Stimulated activated CD4-positive, alpha-beta T cell treated with anti-CD3 and anti-CD28 coated beads, TNF-alpha, amount 100 ng/mL, for 48 hours (primary cell): ENCODE measurements at places on chromosomes 16 and 17.

DNA sequence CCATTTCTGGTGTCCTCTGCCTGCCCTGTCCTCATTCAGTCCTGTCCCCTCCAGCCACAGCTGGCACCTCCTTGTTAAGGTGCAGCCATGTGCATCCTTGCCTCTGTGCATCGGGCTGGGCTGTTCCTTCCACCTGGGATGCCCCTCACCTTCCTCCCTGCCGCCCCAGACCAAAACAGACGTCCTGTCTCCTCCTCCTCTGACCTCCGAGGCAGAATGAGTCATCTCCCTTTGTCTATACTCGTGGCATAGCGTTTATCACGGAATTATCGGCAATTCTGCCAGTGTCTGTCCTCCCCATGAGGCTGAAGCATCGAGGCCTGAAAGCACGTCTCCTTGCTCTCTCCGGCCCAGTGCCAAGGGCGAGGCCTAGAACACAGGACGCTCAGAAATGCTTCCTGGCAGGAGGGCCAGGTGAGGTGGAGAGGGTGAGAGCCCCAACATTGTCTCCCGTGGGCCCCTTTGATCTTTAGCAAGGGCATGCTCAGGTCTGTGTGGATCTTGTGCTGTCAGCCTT lies 4.6 kb downstream of the RAI1 start:
- DNase-seq: no peak

DNA sequence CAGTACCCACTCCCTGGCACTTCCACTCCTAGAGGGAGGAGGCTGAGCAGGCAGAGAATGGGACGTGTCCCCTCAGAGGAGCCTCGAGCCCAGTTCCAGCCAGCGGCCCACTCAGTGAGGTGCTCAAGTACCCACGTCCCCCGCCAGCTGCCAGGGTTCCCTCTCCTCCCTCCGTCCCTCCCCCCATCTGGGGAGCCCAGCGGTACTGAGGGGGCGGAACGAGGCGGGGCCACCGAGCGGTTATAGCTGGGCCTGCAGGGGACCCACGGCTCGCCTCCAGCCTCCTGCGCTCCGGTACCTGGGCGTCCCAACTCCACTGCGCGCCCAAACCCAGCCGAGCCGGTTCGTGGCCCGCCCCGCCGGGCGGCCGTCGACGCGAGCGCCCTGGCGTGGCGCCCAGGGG lies at the start of gene NPW:
Gene NPW, plus strand, starts transcription at position 268 of the 403 bp plus-strand sequence.
- DNase-seq: no peak

DNA sequence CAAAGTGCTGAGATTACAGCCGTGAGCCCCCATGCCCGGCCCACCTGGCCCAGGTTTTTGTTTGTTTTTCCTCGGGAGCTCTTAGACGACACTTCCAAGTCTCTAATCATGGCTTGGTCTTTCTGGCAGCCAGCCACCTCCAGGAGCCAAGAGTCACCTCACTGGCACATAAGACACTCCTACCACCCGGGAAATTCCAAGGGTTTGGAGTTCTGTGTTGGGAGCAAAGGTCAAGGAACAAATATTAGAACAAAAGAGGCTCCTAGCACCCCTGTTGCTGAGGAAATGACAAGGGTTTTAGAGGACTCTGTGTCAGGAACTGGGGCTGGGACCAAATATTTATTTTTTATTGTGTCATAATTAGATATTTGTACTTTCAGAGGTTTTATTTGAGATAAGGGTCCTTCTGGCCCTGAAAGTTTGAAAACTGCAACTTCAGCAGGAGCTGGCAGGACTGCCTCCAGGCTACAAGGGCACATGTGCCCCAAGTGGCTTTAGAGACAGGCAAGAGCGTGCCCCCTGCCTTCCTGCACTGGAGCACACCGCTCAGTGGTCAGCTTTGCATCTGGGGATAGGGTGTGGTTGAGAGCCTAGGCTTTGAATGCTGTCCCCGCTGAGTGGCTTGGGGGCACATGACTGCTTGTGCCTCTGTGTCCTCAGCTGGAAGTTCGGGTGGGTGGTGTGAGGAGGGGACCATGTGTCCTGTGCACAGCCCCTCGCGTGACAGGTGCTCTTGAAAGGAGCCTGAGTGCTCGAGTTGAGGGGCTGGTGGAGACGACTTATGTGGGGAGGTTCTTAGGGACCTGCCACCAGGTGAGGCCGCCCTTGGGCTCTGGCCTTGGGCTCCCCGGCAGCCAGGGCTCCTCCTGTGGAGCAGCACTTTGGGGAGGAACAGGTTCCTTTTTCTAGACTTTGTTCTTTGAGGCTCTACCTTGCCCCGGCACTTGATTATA lies 29.7 kb downstream of the MGRN1 start:
- DNase-seq: no peak

DNA sequence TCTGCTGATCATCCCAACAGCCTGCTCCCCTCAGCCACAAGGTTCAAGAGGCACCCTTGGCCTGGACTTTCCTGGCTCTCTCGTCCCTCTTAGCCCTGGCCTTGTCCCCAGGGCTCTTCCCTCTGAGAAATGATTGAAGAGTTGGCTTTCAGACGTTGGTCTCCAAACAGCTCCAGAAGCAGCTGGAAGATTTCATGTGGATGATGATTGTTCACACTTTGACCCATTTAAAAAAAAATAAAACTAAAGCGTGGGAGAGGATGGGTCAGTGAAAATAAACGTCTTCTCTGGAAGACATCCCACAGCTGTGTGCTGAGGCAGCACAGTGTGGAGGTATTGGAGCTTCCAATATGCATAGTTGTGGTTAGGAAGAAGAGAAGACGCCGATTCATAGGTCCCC lies 54.7 kb upstream of the CDH11 start:
- DNase-seq: no peak

GRCh38 chr17:57331423-57331822 lies 75.1 kb downstream of the MSI2 start:
- DNase-seq: no peak

DNA sequence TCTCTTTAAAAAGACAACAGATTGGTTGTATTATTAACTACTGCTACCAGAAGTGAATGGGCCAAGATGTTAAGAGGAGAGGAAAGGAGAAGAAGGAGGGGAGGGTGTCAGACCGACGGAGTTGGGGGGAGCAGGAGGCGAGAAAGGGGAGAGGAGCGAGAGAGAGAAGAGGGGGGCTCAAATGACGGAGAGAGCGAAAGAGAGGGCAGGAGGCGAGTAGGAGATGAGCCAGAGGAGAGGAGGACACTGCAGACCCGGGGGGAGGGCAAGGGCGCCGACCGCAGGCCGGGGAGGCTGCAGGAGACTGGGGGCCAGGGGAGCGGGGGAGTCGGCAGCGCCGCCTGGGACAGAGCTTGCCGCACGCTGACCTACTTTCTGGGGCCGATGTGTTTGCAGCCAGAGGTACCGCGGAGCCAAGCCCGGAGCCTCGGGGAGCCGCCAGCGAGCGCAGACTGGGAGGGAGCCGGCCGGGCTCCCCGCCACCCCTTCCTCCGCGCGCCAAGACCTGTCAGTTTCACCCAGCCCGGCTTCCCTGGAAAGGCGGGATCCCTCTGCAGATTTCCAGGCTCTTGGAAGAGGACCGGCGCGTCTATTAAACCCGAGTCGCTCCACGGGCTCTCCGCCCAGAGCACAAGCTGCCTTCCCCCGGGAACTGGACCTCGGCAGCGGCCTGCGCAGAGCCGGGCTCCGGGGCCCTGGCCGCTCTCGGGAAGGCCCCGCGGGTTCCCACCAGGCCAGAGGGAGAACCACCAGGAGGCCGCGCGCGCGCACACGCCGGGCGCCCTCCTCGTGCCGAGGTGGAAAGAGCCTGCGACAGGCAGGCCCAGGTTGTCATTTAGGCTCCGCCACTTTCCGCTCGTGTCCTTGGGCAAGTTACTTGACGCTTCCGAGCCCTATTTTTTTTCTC lies 74.6 kb downstream of the CMC2 start:
- no peak for DNase-seq

GRCh38 chr17:9451934-9452333 lies 123.7 kb downstream of the STX8 start:
- no peak for DNase-seq

GRCh38 chr17:34172390-34172918 lies 82.6 kb upstream of the CCL2 start:
- DNase-seq: no peak

DNA sequence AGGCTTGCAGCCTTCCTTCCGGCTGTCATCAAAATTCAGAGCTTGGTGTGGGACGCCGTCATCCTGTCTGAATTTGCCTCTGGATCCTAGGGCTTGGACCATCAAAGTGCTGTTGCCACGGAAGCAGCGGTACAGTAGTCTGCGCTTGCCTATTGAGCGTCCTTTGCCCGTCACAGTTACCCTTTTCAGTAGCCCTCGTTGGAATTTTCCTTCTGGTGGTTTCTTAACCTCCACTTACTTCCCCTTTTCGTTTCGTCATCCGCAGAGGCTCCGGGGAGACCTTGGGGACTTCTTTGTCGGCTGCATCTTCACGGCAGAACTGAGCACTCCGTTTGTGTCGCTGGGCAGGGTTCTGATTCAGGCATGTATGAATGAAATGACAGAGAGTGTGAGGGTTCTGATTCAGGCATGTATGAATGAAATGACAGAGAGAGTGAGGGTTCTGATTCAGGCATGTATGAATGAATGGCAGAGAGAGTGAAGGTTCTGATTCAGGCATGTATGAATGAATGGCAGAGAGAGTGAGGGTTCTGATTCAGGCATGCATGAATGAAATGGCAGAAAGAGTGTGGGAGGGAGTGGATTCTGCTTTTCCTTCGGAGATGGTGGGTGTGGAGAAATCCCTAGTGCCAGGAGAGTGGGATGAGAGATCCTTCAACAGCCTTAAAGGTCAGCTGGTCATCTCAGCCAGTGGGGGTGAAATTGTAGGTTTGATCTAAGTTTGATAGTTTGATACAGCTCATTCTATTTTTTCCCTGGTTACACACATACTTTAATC lies 8.0 kb downstream of the TLCD3A start:
- peak; percentile 25 for DNase-seq
